ENCODE measurements at places on chromosomes 16 and 17.

DNA sequence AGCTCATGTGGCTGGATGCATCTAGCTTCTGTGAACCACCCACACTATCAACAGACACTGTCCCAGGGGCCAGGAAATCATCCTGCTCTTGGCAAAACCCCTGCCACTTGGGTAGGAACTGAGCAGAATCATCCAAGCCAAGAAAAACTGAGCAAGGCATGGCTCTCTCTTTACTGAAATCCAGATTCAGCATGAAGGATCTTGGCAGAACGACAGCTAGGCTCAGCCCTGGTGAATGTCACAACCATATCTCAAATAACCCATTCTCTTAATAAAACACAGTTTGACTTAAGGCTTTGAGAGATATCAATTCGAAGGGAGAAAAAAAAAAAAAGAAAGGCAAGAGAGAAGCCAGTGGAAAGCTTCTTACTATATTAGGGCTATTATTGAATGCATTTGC is 72.2 kb downstream of the MAF start:
- DNase-seq: no peak

DNA sequence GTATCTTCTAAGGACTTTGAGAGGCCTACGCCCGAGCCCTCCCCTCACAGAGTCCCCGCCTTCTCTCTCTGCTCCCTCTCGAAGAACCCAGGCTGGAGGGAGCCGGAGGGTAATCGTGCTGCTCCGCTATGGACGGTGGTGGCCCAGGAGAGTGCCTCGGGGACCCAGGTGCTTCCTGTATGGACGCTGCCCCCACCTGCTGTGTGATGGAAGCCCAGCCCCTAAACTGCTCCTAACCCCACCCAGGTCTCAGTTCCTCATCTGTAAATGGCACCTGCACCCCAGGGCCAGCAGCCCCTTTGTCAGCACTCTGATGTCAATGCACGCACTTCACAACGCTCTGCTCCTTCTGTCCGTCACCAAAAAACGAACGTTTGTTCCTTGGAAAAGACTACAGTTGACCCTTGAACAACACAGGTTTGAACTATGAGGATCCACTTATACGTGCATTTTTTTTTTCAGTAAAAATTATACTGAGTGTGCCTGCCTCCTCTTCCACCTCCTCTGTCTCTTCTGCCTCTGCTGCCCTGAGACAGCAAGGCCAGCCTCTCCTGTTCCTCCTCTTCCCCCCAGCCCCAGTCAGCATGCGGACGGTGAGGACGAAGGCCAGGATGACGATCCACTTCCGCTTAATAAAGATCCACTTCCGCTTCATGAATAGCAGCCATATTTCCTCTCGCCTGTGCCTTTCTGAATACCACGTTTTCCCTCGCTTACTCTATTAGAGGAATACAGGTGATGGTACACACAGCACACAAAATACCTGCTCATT is 118.3 kb downstream of the BANP start:
- DNase-seq: no peak

- no peak for DNase-seq
Measured at GRCh38 chr17:57174591-57174990, 81.7 kb upstream of the MSI2 start.

GRCh38 chr17:36739208-36739607 is 137.8 kb downstream of the MRM1 start:
- no peak for DNase-seq

- no peak for DNase-seq
Measured at GRCh38 chr17:45144199-45145034, 3.9 kb upstream of the HEXIM1 start.

GRCh38 chr16:85674828-85675227 is 13.9 kb downstream of the GINS2 start:
- DNase-seq: no peak

- no peak for DNase-seq
Measured at GRCh38 chr17:62628831-62629555, 1.5 kb downstream of the MRC2 start.

- no peak for DNase-seq
Measured at GRCh38 chr17:19928299-19928698, 49.3 kb downstream of the AKAP10 start.

- DNase-seq: peak; percentile 42
Measured at GRCh38 chr16:50274326-50275097, 8.2 kb downstream of the ADCY7 start.

DNA sequence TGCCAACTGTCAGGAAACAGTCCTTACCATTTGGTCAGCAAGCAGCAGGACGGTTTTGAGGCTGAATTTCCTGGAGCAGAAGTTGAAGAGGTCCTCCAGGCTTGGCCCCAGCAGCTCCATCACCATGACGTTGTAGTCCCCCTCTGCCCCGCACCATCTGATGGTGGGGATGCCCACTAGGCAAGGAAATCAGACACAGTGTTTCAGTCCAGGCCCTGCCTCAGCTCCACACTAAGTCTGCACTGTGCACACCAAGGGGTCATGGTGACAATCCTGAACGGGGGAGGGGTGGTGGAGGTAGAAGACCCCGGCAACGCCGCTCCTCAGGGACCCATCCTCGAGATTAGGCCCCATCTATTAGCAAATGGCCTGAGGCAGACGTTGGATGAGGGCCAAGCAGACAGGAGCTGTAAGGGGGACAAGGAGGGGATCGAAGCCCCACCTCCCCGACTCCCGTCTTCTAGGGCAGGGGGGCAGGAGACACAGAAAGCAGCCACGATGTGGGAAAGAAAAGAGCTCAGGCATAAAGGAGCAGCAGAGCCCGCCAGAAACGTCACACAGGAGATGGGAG is 18.0 kb downstream of the CSNK1D start:
- no peak for DNase-seq

- DNase-seq: no peak
Measured at GRCh38 chr16:55668340-55669281, 12.8 kb downstream of the SLC6A2 start.

- no peak for DNase-seq
Measured at GRCh38 chr16:24850289-24850938, 4.7 kb downstream of the SLC5A11 start.

DNA sequence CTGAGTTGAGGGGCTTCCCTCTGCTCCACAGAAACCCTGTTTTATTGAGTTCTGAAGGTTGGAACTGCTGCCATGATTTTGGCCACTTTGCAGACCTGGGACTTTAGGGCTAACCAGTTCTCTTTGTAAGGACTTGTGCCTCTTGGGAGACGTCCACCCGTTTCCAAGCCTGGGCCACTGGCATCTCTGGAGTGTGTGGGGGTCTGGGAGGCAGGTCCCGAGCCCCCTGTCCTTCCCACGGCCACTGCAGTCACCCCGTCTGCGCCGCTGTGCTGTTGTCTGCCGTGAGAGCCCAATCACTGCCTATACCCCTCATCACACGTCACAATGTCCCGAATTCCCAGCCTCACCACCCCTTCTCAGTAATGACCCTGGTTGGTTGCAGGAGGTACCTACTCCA is 26.0 kb downstream of the STH start:
- DNase-seq: no peak

DNA sequence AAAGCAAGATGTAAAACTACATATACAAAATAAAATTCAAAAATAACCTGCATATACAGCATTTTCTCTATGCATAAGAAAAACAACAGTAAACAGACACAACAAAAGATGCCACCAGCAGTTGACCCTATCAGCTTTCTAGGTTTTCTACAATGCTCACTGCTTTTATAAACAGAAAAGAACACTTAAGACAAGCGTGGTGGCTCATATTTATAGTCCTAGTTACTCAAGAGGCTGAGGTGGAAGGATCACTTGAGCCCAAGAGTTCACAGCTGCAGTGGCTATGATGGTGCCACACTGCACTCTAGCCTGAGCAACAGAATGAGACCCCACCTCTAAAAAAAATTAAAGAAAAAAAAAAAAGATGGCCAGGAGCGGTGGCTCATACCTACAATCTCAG is 46.5 kb upstream of the ATP2A3 start:
- no peak for DNase-seq

GRCh38 chr16:67594956-67595355 is 32.6 kb downstream of the CTCF start:
- DNase-seq: no peak

GRCh38 chr16:83813823-83814658 is 6.3 kb downstream of the HSBP1 start:
- DNase-seq: no peak

DNA sequence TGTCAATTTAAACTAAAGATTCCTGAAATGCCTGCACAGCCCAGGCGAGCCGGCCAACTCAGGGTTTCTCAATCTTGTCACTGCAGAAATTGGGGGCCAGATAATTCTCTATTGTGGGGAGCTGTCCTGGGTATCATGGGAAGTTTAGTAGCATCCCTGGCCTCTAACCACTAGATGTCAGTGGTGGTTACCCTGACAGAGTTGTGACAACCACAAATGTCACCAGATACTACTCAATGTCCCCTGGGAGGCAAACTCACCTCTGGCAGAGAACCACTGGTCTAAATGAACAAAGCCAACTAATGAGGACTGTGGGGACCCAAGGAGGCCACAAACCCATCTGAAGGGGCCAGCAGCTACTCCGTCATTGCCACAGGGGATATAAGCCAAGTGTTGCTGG is 90.9 kb downstream of the MYH11 start:
- DNase-seq: peak; percentile 64

DNA sequence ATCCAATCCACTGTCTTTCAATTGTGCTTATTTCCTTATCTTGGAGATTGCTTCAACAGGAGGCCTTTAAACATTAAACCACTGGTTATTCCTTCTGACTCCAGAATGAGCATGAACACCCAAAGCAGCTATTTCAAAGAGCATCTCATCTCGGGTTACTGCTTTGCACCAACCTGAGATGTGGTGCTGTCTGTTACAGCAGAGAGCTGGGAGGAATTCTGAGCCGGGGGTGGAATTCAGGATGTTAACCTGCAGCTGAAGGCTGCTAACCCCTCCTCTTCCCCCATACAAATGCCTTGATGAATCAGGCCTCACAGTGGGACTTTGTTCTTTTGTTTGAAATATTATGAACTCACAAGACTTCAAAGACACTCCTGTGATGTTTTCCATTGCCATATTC is 113.1 kb downstream of the SHISA9 start:
- no peak for DNase-seq

DNA sequence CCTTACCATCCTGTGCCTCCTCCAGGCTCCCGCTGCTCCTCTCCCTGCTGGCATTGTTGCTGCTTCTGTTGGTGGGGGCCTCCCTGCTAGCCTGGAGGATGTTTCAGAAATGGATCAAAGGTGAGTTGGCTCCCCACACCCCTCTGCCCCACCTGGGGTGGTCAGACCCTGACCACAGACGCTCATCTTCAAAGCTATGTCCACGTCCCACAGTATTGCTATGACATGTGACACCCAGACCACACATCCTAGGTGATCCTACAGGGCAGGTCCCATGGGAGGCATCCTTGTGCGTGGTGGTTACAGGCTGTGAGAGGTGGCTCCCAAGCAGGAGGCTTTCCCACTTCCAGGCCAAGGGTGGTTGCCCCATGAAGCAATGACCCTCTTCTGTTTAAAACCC is 11.0 kb downstream of the CD300A start:
- DNase-seq: no peak

- DNase-seq: no peak
Measured at GRCh38 chr17:64515419-64515818, 8.6 kb downstream of the CEP95 start.

GRCh38 chr17:50688245-50688644 is 19.5 kb downstream of the ANKRD40 start:
- no peak for DNase-seq

DNA sequence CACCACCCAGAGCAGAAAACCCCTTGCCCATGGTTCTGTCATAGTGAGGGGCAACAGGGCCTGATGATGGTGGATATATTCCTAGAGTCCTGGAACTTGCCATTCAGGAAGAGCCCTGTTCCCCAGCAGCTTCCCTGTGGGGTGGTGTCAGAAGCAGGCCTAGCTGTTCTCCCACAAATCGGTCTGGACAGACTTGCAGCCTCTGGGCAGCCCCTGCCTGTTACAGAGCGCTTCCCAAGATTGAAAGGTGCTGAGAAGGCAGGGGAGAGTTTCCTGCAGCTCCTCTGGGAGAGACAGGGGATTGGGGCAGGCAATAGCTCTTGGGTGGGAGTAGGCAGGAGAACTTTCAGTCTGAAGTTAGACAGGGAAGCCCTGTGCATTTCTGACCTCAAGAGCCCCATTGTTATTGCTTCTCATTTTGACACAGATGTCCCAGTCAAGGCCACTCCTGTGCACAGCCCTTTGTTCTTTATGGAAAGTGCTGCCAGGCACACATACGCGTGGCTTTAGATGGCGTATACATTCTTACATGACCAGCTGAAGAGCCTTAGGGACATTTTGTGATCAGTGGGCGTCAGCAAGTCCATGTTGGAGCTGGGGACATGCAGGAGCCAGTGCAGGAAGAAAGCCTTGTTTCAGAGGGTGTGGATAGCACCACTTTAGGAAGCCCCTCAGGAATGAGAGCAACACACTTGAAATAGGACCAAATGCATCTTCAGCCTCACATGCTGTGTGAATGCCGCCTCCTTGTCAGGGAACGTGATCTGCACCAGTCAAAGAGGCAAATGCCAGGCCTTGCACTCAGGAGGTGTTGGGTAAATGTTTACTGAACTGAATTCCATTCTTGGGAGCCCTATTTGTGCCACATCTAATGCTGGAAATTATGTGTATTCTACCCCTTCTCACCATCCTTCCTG is 67.5 kb downstream of the GNAO1 start:
- no peak for DNase-seq

DNA sequence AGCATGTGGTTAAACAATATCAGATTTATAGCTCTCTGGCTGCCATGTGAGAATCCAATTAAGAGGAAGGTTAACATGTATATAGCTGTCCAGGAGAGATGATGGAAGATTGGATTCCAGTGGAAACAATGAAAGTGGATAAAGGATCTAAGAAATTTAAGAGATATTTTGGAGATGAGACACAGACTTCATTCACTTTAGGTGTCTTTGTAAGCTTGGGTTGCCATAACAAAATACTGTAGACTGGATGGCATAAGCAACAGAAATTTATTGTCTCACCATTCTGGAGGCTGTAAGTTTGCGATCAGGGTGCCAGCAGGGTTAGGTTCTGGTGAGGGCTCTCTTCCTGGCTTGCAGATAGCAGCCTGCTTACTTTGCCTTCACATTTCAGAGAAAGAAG is 155.9 kb upstream of the MYOCD start:
- no peak for DNase-seq

DNA sequence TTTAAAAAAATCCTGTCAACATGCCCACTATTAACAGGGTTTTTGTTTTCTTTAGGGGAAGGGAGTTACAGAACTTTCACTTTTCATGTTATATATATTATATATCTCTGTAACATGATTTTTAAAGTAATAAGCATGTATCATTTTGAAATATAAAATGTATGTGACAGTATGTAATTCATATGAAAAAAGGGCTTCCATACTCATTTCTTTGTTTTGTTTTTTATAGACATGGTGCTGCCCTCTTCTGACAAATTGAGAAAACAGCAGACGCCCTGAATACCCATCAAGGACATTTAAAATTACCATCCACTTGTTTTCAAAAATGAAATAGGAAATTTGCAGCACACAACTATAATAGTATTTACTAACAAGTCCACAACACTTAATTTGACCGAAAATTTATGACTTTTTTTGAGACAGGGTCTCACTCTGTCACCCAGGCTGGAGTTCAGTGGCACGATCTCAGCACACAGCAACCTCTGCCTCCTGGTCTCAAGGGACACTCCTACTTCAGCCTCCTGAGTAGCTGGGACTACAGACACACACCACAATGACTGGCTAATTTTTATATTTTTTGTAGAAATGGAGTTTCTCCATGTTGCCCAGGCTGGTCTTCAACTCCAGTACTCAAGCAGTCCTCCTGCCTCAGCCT is 30.4 kb downstream of the CFDP1 start:
- no peak for DNase-seq
